ENCODE measurements at places on chromosomes 3 and 15. TPM values are rescaled to one million over a fixed set of nuclear protein-coding genes. Genes with fewer than 3 reads are reported as not detected.

DNA sequence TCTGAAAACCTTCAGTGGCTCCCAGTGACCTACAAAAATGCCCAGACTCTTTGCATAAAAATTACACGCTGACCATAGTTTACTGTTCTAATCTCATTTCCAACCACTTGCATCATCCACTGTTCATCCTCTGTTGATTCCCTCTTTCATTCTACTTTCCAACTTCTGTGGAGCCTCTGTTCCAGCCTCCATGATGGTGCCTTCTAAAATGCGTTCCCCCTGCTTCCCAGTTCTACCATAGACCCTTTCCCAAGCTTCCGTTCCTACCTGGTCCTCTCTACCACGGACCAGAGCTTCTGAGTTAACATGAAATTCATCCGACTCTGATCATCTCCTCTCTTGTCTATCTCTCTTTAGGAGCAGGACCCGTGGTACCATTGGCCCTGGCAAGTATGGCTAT lies 127.0 kb downstream of the THSD4 start:
- no peak for DNase-seq

DNA sequence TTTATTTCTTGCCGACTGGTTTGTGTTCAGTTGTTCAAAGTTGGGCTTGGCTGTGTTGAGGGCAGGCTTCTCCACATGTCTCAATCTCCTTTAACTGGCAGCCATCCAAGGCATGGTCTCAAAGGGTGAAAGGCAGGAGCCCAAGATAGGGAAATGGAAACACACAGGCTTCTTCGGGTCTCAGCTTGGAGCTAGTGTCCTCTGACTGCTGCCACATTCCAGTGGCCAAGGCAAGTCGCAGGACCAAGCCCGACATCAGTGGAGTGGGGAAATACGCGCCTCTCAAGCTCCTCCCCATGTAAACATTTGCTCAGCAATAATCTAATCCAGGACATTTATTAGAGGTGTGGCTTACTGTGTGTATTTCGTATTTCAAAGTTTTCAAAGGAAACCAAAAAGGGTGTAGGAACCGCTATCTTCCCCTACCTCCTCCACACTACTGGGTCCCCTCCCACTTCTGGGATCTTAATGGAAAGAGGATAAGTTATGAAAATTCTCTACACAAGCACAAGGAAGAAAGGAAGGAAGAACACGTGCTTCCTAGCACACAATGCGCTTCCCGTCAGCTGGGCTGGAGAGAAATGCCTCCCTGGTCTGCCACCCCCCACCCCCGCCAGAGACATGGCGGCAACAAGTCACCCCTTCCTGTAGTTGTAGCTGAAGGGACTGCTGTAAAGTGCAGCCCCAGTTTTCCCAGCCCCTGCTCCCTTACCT lies 181.7 kb downstream of the FAM43A start:
- DNase-seq: no peak

DNA sequence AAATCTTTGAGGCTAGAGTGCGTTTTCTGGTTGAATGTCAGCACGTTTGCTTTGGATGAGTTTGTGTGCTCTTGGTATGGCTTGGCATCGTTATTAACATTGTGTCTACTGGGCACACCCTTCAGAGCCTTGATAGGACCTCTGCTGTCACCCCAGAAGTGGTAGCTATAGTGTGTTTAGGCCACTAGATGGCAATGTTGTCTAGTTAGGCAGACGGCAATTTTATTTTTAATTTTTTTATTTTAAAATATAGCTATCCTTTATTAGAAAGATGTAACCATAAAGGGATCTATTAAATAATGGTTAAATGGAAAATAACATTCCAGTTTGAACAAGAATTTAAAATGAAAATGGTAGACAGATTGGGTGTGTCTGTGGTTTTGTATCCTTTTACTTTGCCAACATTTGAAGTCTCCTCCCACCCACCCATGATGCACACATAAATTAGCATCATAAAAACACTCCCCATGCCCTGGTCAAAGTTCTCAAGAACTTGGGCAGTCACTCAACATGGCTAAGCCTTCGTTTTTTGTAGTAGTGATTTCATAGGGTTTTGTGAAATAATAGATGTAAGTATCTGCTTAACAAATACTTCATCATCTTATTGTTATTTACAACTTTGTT lies 200.7 kb downstream of the KCNH8 start:
- peak; percentile 2 for DNase-seq

ABI3BP gene
- total RNA-seq: 20.5 TPM

- no peak for DNase-seq
Observed at GRCh38 chr15:41987925-41988275, 15.5 kb upstream of the EHD4 start.

RETNLB gene
- not detected for total RNA-seq

DNA sequence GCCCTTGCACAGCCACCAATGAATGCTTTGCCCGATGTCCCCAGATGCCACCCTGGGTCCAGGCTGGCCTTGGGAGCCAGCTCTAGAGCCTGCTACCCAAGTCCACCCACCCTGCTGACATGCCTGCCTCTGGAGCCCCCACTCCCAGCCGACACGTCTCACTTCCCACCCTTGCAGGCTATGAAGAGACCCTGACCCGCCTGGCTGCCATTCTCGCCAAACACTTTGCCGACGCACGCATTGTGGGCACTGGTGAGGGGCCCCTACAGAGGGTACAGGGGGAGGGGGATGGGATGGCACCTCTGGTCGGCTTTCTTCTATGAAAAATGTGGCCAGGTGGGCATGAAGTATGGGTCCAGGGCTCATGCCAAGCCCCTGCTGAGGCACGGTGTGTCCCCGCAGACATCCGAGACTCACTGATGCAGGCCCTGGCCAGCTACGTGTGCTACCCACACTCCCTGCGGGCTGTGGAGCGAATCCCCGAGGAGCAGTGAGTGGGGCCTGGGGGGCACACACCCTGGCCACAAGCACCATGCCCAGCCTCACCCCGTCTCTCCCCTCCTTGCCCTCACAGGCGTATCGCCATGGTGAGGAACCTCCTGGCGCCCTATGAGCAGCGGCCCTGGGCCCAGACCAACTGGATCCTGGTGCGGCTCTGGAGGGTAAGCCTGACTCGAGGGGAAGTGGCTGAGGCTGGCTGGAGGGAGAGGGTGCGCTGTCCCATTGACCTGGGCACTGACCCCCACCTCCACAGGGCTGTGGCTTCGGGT lies 6.0 kb downstream of the AMIGO3 start:
- DNase-seq: no peak
